ENCODE measurements at places on chromosomes 11 and 22.

DNA sequence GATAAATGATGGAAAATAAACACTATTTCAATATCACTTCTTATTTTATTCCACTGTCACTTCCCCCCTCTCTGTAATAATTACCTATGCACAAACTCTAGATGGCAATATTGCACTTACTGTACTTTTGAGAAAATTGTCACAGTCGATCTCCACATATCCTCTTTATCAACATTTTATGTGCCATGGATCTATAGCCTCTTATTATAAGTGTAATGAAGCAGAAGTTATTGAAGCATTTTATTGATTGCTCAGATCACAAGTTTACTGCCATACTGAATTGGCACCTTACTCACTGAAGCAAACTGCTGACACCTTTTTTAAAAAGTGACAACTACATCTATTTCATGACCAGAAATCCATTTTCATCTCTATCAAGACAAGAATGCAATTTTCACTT lies 133.4 kb downstream of the DCDC1 start:
- no peak for DNase-seq

GRCh38 chr22:40922484-40923303 lies 28.5 kb upstream of the RBX1 start:
- DNase-seq, result no peak

- DNase-seq, result no peak
Observed at GRCh38 chr11:61826930-61827570, 1.1 kb upstream of the FADS2 start.

DNA sequence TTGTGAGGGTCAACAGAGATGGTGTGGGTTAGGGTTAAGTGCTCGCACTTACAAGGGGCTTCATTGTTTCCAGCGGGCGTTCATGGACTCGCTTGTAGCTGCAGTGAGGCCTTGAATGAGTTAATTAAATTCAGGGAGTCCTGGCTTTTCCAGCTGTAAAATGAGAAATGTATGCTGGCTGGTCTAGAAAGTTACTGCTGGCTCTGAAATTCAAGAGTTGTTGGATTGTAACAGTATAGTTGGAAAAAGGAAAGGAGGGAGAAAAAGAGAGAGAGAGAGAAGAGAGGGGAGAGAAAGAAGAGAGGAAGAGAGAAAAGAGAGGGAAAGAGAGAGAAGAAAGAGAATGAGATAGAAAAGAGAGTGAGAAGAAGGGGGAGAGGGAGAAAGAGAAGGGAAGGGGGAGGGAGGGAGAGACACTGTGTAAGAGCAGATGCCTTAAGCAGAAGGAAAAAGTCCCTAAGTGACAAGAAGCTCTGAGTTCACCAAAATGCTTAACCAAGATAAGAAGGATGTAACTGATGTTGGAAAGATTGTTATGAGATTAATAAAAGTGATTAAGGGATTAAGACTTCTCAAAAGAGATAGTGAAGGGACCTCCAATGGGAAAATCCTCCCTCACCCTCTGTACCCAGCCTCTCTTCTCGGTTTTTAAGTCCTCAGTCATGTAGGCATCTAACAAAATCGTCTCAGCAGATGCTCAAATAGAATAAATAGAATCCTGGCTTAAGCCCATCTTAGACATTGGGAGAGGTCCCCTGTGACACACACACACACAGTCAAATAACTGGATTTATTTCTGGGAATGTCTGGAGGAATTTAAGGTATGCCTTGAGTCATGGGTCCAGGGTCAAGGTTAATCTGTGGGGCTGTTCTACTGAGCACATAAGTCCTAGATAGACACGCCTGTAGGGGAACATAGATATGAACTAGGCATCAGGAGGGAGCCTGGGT lies 477.9 kb downstream of the MIAT start:
- no peak for DNase-seq

GRCh38 chr11:68302670-68303069 lies 9.7 kb upstream of the LRP5 start:
- no peak for DNase-seq

- no peak for DNase-seq
Observed at GRCh38 chr11:77776455-77776854, 44.1 kb downstream of the RSF1 start.

DNA sequence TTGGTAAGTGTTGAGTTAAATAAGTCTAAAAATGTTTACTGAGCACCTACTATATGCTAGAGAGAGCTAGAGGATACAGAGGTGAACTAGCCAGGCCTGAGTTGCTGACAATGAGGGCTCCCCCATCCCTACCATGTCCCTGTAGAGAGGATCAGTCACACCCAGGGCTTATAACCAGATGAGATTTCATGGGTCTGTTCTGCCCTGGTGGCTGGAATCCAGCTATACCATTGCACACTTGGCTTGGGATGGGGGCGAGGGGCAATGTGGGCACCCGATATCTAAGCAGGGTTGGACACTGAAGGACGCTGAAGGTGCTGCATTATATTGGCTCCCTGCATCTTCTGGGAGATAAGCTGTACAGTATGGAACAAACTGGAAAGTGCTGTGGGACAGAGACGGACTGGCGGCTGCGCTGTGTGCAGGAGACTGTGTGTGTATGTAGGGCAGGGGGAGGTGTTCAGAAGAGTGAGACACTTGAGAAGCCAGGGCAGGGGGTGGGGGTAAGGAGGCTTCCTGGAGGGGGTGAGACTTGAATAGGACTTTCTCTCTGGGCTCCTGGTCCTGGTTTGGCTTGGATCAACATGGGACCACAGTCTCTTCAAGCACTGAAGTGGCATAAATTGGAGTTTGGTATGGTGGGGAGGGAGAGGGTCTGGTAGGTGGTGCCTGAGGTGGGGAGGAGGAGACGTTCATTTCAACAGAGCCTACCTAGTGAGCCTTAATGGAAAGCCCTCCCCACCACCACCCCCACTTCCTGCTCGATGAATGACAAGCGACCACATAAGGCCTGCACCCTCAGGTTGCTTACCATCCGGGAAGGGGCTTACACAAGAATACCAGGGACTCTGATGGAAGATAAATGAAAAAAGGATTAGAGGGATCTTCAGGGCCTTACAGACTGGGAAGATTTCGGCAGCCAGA lies 1.8 kb downstream of the CD82 start:
- DNase-seq, result no peak

Measured in stimulated activated CD4-positive, alpha-beta T cell treated with anti-CD3 and anti-CD28 coated beads, TNF-alpha, amount 100 ng/mL, for 1 hour (primary cell).